Heart right ventricle (tissue), 16 donors: ENCODE measurements at places on chromosomes 4 and X. TPM values are rescaled to one million over a fixed set of nuclear protein-coding genes. Genes with fewer than 3 reads are reported as not detected.

Gene COQ2
- total RNA-seq = 26.3 TPM

- DNase-seq = no peak
These were observed 896.5 kb downstream of the PDHA2 start for GRCh38 chr4:96736352-96736889.

GRCh38 chr4:8940792-8941491 lies 69.3 kb upstream of the HMX1 start:
- no peak for DNase-seq

GRCh38 chr4:119244832-119245231 lies 32.3 kb downstream of the USP53 start:
- no peak for DNase-seq

GRCh38 chr4:702618-703048 lies 3.0 kb upstream of the PCGF3 start:
- no peak for DNase-seq

DNA sequence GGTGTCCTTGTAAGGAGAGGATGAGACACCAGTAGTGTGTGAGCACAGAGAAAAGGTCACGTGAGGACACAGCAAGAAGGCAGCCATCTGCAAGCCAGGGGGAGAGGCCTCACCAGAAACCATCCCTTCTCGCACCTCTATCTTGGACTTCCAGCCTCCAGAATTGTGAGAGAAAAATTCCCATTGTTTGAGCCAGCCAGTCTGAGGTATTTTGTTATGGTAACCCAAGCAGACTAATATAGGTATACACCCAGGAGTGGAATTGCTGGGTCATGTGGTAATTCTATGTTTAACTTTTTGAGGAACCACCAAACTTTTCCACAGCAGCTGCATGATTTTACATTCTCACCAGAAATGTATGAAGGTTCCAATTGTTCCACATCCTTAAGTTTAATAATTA lies 25.6 kb downstream of the ZDHHC9 start:
- no peak for DNase-seq

- no peak for DNase-seq
These were observed 26.9 kb upstream of the AMOT start for GRCh38 chrX:112867570-112867969.

DNA sequence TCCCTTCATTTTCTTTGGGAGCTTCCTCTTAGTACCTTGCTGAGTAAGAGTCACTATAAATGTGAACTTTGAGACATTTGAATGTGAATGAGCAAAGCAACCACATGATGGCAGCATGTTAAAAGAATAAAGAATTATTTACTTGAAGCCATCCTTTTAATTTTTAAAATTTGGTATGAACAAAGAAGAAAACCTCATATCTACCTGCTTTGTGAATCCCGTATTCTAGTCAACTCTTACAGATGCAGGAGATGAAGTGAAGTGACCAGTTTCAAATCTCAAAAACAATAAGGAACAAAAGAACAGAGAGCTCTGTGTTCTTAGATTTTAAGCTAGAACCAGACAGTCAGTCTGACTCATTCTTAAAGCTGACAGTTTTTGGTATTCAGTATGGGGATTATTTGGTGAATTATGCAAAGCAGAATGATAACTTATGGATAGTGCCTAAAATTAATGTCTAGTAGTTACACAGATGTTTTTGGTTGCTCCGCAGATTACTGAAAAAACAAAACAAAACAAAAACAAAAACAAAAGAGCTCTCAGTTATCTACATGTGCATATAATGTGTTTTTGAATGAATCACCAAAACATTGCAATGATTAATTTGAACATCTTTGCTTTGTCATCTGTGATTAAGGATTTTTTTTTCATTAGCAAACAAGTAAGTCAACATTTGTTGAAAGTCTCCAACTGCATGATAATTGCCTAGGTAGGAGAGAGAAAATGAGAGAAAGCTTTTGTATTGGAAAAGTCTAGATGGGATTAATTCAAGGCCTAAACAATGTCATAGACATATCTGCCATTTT lies 48.2 kb upstream of the H2AZ1 start:
- DNase-seq = no peak

DNA sequence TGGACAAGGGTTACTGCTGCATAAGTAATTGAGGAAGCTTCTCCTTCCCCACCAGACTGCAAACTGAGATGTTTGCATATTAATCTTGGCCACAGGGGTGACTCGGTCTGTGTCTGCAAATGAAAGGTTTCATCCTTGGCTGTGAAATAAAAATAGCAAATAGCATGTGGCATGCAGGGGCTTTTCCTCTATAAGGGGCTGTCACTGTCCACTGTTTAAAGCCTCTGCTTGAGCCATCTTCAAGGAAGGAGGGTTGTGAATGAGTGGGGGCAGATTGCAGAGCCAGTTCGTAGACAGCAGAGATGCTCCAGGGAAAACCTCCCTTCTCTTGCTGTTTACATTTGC lies 33.3 kb downstream of the TMSB4X start:
- no peak for DNase-seq

GRCh38 chr4:61296144-61296543 lies 96.0 kb downstream of the ADGRL3 start:
- no peak for DNase-seq

DNA sequence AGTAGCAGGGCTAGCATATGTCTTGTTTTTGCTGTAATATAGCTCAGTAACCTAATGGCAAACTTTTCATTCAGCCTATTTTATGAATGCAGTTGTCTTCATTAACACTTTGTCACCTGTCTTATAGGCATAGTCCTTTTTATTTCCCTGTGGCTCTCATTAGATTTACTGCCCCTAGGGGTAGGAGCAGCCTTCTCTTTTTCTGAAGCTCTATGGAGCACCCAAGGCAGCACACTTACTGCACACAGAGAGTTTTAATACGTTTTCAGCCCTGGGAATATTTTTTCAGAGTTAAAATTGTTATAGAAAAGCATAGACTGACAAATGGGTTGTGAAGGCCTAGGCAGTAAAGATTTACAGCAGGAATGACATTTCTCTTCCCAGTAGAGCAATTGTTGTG lies 406.8 kb downstream of the TMA16 start:
- no peak for DNase-seq

DNA sequence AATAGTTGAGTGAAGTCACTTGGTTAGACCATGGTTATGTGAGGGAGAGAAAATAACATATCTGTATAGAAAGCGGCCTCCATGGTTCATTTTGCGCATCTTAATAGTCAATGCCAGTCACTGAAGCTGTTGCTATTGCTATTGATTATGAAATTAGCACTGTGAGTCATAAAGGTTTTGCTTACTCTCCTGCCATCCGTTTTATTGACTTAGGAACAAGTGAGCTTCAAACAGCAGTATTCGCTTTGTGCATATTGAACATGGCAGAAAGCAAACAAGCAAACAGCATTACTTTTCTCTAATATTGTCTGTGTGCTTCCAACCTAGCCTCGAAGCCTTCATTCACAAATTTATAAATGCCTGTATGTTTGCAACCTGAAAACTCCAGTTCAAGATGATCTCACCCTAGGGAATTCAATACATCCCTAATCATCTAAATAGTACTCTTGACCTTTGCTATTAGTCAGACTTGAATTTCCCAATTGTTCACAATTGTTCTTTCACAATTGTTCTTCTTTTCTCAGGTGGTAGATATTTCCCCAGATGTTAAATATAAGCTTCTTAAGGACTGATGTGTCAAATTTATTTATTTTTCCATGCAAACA lies 55.9 kb upstream of the GABRA2 start:
- DNase-seq = no peak

DNA sequence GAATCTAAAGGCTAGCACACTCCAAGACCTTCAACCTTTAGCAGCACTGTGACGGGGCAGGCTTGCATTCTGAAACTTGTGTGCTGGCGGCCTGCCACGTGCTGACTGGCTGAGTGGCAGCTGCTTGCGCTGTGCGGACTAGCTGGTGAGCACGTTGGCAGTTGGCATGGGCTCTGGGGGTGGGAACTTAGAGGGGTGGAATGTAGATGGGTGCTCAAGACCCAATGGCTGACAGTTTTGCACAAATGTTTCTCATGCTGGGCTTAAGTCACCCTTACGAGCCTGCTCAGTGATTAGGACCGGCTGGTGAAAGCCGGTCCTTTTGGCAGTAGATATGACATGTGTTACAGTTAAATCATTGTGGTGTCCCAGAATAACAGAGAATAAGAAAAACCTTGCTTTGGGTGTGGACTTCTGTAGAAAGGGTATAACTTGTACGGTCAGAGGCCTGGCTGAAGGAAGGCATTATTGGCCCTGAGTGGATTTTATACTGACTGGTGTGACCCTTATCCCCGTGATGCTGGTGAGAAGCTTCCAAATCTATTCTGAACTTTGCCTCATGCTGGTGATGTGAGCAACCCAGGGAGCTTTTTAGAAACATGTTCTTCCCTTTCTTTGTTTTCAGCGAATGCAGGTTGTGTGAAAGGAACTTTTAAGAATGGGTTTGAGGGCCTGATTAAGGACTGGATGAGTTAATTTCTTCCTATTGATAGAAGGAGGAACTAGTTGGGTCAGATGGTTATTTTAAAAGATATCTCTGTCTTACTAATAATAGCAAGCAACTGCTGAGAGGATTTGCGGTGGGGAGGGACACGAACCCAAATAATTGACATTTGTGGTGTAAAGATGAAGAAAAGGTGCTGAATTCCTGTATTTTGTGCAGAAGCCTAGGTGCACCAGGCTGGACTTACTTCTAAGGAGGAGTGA lies 107.4 kb upstream of the SLC4A4 start:
- DNase-seq = peak; percentile 89

- DNase-seq = no peak
These were observed 227.9 kb upstream of the ANKRD50 start for GRCh38 chr4:124940387-124940786.

GRCh38 chr4:22719218-22719617 lies 26.5 kb downstream of the GBA3 start:
- DNase-seq = no peak

DNA sequence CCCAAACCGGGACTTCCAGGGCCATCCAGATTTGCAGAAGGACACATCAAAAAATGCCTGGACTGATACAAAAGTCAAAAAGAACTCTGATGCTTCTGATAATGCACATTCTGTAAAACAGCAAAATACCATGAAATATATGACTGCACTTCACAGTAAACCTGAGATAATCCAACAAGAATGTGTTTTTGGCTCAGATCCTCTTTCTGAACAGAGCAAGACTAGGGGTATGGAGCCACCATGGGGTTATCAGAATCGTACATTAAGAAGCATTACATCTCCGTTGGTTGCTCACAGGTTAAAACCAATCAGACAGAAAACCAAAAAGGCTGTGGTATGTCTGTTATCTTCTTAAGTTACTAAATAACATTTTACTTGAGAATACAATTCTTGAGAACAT lies 9.2 kb downstream of the PLK4 start:
- DNase-seq = no peak

Gene DCX
- 0.13 TPM for total RNA-seq

Gene PABPC1L2A
- total RNA-seq = not detected

Gene MAGEA8
- total RNA-seq = not detected

Gene ATP1B4
- total RNA-seq = 0.89 TPM

GRCh38 chr4:139961344-139961946 lies 192.5 kb downstream of the MAML3 start:
- no peak for DNase-seq

DNA sequence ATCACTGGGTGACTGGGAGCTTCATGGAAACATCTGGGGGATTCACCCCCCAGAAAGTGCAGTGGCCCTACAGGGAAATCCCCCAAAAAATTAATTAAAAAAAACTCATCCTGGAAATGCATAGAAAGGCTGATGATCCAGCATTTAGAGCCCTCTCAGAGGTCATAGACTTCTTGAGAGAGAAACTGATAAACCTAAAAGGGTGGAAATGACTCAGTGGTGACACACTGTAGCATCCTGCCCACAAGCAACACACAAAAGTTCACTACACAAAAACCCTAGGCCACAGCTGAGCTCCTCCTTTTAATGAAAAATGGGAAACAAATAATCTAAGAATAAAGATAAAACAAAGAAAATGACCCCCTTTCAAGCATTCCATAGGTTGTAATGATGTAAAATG lies 911.5 kb downstream of the GLUD2 start:
- no peak for DNase-seq

Gene NPFFR2
- total RNA-seq = not detected

GRCh38 chr4:10003666-10004065 lies 17.6 kb downstream of the SLC2A9 start:
- DNase-seq = no peak

GRCh38 chr4:15234116-15234855 lies 193.5 kb upstream of the C1QTNF7 start:
- no peak for DNase-seq

DNA sequence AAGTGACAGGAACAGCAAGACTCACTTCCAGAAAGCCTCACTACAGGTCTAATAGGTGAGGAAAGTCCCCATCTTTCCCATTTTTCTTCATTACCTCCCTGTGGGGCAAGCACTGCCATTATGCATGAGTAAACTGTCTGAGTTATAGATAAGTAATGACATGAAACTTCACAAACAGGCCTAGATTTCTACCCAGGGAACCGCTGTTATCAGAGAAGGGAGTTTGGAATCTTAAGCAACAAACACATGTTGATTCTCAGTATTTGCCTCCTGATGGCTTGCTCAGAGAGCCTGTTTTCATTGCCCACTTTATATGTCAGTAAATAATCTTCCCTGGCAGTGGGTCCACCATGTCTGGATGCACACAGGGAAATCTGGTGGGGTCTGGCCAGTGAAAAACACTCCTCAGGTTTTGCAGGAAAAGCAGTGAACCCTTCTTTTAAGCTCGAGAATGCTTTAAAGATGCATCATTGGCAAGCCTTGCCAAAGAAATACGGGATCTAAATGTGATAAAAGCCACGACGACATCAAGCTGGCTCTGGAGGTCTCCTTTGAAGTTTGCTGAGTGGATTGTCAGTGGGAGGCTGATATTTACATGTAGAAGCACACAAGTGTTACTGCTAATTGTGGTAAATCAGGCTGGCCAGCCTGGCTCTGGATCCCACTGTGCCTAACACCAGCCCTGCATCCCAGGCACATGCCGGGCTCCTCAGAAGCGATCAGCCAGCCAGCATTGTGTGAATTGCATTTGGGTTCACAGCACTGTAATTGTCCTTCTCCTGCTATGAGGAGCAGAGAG lies 25.2 kb downstream of the PDGFRA start:
- no peak for DNase-seq

Gene NDNF
- 8.6 TPM for total RNA-seq

DNA sequence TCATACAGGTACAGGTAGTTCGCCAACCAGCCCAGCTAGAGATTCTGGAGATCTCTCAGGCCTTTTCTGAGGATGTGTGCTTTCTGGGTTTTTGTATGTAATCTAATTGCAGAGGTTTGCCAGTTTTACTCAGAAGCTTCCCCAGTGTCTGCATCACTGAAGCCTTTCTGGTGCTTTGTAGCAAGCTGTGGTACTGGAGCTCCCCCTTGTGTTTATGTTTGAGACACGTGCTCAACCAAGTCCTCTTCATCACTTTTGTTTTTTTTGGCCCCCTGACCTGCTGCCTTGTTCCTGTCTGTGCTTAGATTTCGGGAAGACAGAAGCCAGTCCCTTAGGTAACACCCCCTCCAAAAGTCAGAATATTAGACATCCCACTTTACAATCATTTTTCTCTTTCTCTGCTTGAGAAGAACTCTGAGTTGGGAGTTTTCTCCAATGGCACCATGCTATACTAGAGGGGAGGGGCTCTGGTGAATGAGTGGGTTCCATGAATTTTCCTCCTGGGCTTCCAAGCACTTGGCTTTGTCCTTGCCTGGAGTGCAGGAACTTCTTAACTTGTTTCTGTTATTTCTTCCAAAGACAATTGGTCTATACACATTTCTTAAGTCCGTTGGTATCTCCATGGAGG lies 128.4 kb upstream of the TBC1D9 start:
- peak; percentile 51 for DNase-seq
